ENCODE measurements at places on chromosomes 5 and 9.

DNA sequence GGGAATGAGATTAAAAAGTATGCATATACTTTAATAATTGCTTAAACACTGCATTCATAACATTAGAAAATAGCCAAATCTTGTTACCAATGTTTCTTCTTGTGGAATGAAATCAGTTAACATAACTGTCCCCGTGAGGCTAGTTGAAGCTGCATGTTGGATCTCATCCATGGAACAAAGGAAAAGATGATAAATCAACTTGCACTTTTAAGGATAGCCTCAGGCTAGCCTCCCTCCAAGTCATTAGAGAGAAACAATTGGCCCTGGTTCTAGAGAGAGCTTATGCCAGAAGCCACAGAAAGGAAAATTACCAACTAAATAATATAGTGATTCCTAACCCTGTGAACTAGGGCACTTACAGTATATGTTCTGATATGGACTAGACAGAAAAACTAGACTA lies 66.9 kb downstream of the GRIN3A start:
- no peak for DNase-seq

- no peak for DNase-seq
Observed at GRCh38 chr5:133371371-133372155, 240.8 kb downstream of the FSTL4 start.

DNA sequence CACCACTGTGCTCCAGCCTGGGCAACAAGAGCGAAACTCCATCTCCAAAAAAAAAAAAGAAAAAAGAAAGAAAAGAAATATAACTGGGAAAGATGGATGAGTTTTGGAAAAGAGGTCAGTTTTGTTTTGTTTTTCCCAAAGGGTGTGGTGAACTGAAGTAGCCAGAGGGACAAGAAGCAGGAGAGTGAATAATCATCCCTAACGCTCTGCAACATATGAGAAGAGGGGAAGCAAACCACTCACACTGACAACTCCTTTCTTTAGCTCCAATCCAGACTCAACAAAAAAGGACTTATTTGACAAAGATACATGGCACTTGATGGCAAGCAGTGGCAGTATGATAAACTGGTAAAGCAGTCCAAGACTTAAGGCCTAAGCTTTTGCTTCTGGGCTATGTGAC lies 176.1 kb upstream of the HMHB1 start:
- no peak for DNase-seq

GRCh38 chr5:32138839-32139493 lies 35.2 kb downstream of the GOLPH3 start:
- no peak for DNase-seq

DNA sequence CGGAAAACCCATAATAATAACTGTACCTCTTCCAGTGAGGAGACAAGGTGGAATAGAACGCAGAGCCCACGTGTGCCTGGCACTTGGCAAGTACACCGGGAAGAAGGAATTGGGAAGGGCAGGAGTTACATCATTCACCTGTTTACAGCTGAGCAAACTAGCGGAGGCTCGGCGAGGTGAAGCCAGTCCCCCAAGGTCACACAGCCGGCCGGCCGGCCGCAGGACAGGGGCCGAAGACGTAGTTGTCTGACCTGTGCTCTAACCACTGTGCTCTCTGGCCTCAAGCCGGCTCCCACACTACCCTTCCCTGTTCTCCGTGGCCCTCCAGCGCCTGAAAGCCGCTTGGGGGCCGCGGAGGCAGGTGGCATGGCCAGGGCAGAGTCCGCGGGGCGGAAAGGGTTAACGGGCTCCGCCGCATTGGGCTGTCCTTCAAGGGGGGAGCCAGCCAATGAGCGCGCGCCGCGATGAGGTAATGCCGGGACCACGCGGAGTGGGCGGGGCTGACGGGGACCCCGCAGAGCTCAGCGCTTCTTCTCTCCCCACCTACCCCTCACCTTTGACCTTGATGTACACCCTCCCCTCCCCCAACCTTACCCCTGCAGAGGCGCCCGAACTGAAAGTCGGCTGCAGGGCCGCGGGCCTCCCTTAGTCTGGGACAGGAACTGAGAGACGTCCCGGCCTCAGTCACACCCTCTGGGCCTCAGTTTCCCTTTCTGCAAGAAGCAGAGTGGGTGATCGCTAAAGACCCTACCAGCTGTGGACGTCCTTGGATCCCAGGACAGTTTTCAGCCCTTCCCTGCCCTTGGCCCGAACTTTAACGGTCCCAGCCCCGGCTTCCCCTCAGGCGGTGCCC lies 125.1 kb downstream of the C9orf50 start:
- peak; percentile 93 for DNase-seq

GRCh38 chr9:131404987-131405386 lies 11.1 kb downstream of the PRRC2B start:
- DNase-seq, result no peak

- DNase-seq, result no peak
Observed at GRCh38 chr5:132380047-132380446, 10.5 kb downstream of the SLC22A5 start.

- DNase-seq, result peak; percentile 75
Observed at GRCh38 chr9:118957585-118957984, 411.6 kb downstream of the BRINP1 start.

GRCh38 chr9:125544988-125545651 lies 161.9 kb downstream of the MAPKAP1 start:
- peak; percentile 90 for DNase-seq

DNA sequence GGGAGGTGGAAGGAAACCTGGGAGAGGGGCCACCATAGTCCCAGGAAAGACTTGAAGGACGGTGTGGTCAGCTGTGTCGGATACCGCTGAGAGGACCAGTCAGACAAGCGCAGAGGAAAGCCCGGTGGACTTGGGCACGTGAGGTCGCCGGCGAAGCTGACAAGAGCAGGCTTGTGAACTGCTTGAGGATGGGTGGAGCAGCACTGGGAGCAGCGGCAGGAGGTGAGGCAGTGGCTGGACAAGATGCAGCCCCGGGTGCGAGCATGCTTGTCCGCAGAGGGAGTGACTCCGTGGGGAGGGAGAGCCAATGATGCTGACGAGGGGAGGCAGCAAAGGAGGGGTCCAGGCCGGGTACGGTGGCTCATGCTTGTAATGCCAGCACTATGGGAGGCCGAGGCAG lies 18.3 kb upstream of the CD74 start:
- DNase-seq, result no peak

DNA sequence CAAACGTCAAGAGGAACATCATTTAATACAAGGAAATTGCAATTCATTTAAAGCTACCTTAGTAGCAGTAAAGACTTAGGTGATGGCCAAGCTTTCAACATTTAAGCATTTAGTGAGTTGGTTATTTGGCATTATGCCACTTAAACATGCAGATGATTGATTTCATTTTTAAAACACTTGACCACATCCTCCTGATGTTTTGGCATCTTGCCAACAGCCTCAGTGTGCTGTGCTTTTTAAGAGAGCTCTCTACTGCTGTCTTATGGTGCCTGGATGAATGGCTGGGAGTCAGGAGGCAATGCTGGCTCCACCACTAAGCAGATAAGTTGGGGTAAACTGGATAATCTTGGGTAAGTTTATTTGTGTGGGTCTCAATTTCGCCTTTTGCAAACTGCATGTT lies 364.5 kb downstream of the MAN2A1 start:
- peak; percentile 14 for DNase-seq

GRCh38 chr5:98936948-98937715 lies 8.3 kb upstream of the CHD1 start:
- DNase-seq, result no peak

DNA sequence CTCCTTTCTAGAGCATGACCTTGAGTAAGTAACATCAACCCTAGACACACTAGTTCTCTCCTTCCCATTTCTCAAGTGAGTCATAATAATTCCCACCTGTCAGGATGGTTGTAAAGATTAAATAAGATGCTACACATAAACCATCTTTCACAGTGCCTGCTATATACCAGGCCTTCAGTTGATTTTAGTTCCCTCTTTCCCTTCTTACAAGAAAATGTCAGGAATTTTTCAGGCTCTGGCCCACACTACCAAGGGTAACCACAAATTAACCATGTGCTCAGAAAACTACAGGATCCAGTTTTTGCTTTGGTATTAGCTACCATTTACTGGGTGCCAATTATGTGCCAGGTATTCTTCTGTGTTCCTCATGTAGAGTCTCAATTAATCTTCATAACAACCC lies 42.7 kb upstream of the RARS1 start:
- peak; percentile 32 for DNase-seq

DNA sequence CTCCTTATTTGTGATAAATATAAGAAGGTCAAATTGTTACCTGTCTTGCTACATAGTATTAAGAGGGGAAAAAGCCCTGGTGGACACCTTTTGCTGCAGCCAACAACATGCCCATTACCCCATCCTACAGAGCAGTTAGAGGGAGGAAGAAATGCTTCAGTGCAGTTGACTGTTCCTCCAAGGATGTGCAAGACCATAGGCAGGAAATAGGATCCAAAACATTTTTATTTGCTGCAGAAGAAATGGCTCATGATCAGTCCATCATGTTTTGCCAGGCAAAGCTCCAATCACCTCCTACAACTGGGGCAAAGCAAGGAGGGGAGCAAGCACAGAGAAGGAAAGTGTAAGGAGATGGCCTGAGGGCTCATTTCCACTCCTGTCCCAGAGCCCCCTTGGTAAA lies 399.1 kb upstream of the PIK3R1 start:
- DNase-seq, result peak; percentile 5

Measured in EH (cell line).